ENCODE measurements at places on chromosomes 11 and 22.

DNA sequence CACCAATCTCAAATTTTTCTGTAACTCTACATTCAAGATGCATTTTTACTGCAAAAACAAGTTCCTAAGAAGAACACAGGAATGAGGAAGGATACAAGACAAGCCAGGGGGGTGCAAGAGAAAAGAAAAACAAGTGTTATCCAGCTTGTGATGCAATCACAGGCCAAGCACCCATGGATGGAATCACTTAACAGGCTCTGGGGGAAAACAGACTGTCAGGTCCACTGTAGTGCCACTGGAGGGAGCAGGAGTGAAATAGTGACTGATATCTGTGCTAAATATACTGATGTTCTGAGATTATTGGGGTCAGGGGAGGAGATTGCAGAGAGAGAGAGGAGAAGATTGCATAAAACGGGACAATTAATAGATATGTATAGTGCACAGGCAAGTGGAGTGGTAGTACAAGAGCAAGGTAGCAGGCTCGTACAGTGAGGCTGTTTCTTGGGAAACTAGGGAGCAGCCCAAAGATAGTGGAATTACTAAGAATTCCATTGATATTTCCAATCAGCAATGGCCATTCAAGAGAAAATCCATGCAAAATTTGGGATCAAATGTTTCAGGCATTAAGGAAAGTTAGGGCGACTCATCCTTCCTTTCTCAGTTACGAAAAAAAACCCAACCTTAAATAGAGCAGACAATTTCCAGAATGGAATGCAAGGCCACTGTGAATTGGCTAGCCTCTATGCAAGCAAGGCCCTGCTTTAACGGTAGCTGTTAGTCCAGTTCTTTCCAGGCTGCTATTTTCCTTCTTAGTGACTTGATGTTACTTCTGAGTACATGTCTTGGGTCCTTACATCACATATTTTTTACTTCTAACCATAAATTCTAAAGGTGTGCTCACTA lies 52.2 kb upstream of the CEP126 start:
- DNase-seq, result peak; percentile 26

DNA sequence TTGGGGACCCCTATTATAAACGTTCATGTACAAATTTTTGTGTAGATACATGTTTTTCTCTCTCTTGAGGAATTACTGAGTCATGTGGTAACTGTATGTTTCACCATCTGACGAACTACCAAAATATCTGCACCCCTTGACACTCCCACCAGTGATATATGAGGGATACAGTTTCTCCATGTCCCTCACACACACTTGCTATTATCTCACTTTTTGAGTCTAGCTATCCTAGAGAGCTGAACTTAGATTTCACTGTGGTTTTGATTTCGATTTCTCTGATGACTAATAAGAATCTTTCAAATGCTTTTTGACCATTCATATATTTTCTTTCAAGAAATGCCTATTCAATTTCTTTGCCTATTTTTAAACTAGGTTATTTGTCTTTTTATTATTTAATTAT lies 200.2 kb downstream of the PGR start:
- DNase-seq, result no peak

DNA sequence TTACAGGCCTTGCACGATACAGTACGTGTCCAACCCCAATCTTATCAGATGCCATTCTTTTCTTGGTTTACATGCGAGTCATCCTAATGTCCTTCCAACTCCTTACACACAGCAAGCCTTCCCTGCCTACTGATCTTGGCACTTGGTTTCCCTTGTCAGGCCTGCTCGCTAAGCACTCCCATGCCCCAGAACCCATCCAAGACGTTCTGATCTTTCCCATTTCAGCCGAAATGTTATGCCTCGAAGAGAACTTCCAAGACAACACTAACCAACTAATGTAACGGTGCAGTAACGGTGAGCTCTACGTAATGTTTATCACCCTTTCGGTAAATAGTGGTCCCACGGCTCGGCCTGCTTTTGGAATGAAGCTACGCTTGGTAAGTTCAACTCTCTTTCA lies 521 bp downstream of the PES1 start:
- DNase-seq, result peak; percentile 10

- DNase-seq, result no peak
Observed at GRCh38 chr11:69327741-69328191, 33.8 kb downstream of the MYEOV start.

DNA sequence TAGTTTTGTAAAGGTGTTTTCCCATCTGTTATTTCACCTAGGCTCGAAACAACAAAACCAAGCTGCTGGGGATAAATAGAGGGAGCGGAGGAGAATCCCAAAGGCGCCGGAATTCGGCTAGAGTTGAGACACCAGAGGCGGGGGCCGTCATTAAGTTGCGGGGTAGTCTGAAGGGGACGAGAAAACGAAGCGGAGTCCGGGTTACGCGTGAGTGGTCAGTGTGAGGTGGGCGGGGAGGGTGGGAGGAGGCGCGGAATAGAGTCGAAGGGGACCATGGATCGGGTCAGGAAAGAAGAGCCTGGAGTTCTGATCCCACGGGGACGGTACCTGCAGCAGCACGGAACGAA lies 361 bp downstream of the SRPRA start:
- no peak for DNase-seq

DNA sequence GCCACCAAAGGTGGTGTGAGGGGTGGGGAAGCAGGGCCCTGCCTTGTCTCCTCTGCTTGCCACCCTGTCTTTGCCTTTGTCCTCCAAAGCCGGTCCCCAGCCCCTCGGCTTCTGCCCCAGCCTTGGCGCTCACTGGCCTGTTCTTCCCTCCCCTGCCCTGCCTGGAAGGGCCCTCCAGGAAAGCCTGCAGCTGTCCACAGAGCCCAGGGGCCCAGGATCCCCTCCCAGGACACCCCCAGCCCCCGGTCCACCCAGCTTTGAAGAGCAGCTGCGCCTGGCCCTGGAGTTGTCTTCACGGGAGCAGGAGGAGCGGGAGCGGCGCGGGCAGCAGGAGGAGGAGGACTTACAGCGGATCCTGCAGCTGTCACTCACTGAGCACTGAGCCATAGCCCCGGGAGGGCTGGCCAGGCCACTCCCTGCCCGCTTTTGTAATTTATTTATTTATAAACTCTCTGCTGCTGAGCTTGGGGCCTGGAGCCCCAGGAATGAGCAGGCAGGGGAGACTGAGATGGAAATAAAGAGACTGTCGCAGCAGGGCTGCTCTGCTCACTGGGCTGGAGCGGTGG lies 1.3 kb upstream of the SSH3 start:
- peak; percentile 23 for DNase-seq

DNA sequence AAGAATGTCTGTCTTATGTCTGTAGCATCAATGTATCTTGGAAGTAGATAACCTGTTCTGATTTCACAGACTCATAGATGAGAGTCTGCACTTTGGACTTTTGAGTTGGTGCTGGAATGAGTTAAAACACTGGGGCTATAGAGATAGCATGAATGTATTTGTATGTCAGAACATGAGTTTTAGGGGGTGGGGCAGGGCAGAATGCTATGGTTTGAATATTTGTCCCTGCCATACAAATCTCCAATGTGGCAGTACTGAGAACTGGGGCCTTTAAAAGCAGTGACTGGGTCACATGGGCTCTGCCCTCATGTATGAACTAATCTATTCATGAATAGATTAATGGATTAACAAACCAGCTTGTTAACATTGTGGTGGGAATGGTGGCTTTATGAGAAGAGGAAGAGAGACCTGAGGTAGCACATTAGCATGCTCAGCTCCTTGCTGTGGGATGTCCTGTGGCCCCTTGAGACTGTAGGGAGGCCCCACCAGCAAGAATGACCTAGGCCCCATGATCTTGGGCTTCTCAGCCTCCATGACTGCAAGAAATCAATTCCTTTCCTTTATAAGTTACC lies 15.5 kb upstream of the OR52K1 start:
- no peak for DNase-seq

GRCh38 chr11:9808943-9809342 lies 145.1 kb downstream of the SWAP70 start:
- no peak for DNase-seq

DNA sequence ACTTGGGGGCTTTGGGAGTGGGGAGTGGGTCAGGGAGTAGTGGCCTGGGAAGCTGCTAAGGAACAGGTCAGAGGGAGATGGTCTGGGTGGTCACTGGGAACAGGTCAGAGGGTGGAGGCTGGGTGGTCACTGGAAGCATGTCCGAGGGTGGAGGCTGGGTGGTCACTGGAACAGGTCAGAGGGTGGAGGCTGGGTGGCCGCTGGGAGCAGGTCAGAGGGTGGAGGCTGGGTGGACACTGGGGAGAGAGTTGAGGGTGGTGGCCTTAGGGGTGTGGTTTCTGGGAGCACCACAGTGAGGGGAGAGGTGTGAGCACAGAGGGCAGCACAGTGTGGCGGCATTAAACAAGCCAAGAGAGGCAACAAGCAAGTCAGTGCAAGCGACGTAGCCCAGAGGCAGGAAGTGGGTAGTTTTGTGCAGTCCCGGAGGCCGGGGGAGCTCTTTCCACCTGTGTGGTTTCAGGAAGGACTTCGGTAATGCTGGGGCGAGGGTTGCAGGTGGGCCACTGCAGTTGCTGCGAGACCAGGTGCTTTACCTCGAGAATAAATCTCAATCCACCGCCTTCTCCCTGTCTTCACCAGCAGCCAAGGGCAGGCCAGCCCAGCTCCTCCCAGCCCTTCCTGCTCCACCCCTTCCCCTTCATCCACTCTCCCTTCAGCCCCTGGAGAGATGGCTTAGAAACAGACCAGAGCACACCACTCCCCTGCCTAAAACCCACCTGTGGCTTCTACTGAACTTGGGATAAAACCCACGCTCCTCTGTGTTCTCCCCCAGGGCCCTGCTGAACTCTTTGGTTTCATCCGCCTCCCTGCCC lies 3.2 kb upstream of the CACNA1I start:
- DNase-seq, result no peak
